ENCODE measurements at places on chromosomes 6 and 20.

DNA sequence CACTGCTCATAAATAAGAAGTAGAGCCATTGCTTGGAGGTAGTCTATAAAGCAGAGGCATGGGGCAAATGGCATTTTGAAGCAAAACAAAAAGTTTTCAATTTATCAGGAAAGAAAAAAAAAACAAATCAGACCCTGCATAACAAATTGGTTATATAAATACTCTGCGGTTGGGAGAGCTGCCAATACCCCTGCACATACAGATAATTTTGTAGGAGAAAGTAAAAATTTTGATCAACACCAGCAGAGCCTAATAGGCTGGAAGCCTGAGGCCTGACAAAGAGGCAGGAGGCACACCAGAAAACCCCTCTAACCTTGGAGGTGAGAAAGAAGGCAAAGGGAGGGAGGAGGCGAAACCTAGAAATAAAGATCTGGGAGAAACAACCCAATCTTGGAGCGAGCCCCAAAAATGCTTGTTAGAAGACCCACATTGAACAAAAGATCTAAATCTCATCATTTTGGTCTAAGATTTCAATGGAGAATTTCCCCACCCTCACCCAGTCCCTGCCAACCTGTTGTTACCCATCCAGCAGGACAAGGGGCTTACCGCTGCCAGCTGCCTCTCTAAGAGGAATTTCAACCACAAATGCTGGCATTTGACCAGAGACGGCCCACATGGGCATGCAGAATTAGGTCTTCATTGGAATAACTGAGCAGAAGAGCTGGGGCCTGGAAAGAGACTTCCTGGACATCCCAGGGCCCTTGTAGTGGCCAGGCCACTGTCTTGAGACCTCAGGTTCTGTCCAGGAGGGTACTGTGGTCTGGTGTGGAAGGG is 28.4 kb downstream of the FOXA2 start:
- DNase-seq, result no peak

- DNase-seq, result no peak
Measured at GRCh38 chr20:32999603-33000250, 4.5 kb downstream of the SUN5 start.

DNA sequence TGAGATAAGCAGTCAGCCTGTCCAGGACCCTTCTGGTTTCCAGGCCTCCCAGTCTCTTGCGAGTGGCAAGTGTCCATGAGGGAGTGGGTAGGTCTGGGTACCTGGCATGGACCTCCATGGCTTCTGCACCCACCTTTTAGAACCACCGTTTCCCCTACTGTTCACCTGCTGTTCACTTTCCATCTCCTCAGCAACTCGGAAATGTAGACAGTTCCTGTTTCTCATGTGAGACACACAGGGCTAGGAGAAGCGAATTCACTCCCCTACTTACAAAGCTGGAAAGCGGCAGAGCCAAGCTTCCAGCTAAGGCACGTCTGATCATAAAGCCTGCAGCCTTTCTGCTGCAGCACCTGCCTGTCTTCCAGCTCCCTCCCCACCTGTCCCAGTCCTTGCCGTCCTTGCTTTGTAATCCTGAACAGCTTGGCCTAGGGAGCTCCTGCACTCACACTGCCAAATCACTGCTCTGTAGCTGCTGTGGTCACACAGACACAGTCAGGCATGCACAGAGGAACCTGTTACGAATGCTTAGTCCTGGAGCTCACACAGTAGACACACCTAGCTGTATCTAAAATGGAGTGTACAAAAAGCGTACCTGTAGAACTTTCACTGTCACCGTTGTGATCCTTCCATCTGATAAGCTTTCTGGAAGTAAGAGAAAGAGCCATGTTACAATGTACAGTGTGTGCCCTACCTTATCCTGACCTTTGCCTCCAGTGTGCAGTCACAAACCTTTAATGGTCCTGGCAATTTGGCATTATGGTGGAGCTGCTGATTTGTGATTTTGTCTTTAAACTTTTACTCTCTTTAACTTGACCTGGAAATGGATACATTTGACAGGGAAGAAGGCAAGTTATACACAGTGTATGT is 294.1 kb downstream of the NRN1 start:
- no peak for DNase-seq

DNA sequence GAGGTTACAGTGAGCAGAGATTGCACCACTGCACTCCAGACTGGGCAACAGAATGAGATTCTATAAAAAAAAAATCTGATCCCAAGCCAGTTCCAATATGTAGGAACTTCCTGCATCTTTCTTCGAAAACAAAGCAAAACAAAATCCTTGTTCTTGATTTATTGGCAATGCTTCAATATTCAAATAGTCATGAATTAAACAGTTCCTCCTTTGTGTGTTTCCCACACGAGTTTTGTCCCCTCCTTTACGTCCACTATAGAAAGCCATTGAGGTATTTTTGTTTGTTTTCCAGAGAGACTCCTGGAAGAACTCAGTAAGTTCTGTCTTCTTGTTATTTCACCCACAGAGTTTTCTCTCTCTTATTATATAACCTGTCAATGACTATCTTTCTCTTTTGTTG is 7.6 kb downstream of the BTN1A1 start:
- no peak for DNase-seq

- DNase-seq, result no peak
Measured at GRCh38 chr6:551829-552350, 105.0 kb downstream of the HUS1B start.

GRCh38 chr6:125688138-125688537 is 61.3 kb upstream of the HEY2 start:
- DNase-seq, result no peak

GRCh38 chr6:44232676-44233566 is 9.5 kb downstream of the SLC29A1 start:
- DNase-seq, result no peak

GRCh38 chr6:109096208-109096607 is 901 bp downstream of the CEP57L1 start:
- no peak for DNase-seq

- no peak for DNase-seq
Measured at GRCh38 chr20:57229490-57229889, 37.0 kb downstream of the BMP7 start.

GRCh38 chr20:43386878-43387277 is 70.8 kb upstream of the SRSF6 start:
- no peak for DNase-seq

- no peak for DNase-seq
Measured at GRCh38 chr6:166541366-166541765, 45.1 kb downstream of the RAMACL start.

DNA sequence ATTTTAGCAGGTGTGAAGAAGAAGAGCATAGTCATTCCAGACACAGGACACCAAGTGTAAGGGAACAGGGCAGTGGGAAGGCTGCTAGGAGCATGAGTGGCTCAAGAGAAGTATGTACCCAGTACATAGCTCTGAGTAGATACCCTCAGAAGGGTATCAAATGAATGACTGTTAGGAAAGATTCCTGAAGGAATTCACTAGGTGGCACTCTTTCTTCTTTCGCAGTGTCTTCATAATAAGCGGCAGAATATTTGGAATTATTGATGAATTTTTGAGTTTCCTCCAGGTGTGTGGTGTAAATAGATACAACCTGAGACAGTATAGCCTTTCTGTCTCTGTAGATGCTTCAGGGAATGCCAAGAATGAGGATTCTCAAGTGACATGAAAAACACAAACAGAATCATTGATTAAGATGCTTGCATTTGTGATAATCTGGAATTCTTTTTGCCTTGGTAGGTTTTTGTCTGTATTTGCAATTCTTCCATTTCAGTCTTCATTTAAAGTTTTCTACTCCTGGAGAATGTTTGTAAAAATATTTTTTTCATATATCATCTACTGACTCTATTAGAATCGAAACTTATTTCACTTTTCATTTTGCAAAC is 264.3 kb upstream of the RIMS1 start:
- no peak for DNase-seq

DNA sequence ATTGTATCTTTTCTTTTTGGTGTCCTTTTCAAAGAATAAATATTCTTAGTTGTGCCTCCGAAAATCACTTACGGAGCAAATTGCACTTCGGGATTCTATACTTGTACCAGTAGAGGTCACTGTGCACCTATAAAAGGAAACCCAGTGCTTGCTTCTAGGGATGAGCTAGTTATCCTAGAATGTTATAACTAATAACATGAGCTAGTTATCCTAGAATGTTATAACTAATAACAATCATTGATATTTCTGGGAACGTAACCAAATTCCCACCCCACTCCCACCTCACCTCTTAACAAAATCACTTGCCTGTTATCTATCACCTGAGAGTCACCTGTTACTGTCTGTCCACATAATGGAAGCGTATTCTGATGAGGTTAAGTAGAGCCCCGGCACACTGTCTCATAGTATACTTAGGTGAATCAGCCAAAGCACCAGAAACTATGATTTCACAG is 126.9 kb upstream of the TIAM2 start:
- no peak for DNase-seq

DNA sequence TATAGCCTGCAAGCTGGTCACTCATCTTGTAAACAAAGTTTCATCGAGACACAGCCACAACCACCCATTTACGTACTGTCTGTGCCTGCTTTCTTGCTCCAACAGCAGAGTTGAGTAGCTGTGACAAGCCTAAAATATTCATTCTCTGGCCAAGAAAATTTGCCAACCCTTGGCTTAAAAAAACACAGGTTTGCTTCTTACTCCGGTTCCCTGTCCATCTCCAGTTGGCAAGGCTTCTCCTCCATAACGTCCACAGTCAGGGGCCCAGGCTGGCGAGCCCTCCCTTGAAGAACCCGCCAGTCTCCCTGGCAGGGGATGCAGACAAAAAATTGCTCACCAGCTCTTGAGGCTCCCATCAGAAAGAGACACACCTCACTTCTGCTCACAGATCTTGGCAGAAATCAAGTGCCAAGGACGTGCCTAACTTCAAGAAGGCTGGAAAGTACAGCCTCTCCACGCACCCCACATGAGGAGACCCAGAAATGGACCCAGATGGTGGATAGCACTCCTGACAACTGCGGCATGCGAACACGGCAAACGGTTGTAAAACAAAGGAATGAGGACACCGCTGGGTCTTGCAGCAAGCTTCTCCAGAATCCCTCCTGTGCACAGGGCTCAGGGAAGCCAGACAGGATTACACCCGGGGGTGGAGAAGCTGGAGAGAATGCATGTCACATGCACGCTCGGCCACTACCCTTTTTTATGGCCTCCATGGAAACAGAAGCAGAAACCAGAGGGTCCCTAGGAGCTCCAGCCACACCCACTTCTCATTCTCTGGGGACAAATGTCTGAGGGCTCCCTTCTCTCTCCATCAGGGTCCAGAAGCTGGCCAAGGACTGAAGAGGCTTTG is 59.8 kb upstream of the SIRPA start:
- no peak for DNase-seq

DNA sequence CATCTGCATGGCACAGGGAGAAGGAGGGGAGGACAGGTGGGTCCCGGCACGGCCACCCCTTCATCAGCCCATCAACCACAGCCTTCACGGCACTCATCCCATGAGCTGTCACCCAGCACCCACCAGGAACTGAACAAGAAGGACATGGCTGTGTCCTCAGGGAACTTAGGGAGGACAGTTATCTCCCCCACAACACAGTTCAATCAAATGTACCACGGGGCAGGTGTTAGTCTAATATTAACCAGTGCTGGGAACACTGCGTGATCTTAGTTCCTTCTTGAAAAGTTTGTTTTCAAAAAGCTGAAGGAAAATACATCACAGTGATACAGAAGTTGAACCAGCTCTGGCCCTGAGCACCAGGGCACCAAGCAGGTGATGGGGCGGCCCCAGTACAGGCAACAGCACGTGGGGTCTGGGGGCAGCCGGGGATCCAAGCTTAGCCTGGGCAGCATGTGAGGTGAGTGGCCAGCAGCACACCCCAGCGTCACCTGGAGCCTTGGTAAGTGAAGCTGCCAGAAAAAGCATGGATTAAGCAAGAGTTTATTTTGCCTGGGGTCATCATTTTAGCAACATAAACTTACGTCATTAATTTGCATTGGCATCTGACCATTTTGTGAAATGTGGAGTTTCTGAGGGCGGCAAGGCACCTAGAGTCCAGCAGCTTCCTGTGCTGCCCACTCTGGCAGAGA is 35.5 kb upstream of the AFDN start:
- DNase-seq, result no peak

DNA sequence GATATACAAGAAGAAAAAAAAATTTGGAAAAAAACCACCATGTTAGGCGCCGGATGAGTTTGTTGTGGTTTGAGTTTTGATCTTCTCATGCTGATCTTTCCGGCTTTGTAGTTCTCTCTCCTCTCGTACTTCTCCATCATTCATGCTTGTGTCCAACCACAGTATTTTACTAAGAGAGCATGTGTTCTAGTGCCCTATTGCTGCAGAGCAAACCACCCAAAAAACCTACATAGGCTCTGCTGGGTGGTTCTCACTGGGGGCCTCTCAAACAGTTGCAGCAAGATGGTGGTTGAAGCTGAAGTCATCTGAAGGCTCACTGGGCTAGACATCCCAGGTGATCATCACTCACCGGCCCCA is 404.2 kb downstream of the PLCB1 start:
- no peak for DNase-seq

DNA sequence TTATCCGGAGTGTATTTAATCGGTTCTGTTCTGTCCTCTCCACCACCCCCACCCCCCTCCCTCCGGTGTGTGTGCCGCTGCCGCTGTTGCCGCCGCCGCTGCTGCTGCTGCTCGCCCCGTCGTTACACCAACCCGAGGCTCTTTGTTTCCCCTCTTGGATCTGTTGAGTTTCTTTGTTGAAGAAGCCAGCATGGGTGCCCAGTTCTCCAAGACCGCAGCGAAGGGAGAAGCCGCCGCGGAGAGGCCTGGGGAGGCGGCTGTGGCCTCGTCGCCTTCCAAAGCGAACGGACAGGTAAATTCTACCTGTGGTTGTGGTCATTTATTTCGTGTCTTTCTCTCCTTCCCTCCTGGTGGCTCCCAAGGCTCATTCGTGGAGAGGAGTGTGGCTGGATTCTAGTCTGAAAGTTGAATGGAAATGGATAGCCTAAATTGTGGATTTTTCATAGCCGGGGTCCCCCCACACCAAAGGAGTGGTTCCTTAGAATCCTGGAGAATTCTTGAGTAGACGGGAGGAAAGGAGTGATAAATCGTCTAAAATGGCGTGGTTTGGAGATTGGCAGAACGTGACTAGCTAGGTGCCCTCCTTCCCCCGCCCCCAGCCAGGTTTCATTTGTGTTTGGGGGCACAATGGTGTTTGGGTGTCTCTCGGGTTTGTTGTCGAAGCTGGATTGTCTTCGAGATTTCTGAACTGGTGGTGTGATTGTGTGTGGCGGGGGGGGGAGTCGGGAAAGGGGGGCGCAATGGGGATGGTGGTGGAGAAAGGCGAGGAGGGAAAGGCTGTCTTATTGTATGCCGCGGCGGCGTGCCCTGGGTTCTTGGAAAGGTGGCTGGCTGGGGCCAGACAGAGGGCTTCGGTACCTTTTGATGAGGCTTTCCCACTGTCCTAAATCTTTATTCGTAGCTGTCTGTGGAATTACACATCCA is 673 bp downstream of the MARCKS start:
- DNase-seq, result peak; percentile 59

GRCh38 chr6:150981669-150982068 is 116.2 kb downstream of the MTHFD1L start:
- no peak for DNase-seq

GRCh38 chr6:43007126-43007525 is 6.6 kb downstream of the MEA1 start:
- DNase-seq, result no peak

GRCh38 chr20:33909331-33909921 is 84.3 kb upstream of the RALY start:
- DNase-seq, result no peak

- DNase-seq, result no peak
Measured at GRCh38 chr6:64580346-64580745, 944.7 kb downstream of the PHF3 start.

Measured in hippocampal formation (tissue), 2 donors.